ENCODE measurements at places on chromosomes 7 and 10.

GRCh38 chr7:29953726-29954347, 35.8 kb downstream of the SCRN1 start:
- no peak for DNase-seq

DNA sequence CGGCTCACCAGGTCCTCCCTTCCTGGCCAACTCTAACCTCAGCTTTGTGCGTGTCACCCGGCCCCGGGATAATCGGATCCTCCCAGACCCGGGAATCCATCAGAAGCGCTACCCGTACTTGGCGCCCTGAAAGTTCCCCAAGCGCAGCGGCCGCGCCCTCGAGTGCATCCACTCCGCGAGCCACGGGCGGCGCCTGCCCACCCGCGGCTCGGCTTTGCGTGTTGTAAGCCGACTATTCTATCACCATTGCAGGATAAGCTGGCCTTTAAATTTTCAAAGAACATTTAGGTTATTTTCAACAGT, 35.7 kb upstream of the EBLN1 start:
- no peak for DNase-seq

- DNase-seq, result peak; percentile 28
These were observed 1.0 kb downstream of the SEPHS1 start for GRCh38 chr10:13347043-13347499.

GRCh38 chr7:142130267-142130666, 18.7 kb downstream of the MGAM2 start:
- DNase-seq, result no peak

DNA sequence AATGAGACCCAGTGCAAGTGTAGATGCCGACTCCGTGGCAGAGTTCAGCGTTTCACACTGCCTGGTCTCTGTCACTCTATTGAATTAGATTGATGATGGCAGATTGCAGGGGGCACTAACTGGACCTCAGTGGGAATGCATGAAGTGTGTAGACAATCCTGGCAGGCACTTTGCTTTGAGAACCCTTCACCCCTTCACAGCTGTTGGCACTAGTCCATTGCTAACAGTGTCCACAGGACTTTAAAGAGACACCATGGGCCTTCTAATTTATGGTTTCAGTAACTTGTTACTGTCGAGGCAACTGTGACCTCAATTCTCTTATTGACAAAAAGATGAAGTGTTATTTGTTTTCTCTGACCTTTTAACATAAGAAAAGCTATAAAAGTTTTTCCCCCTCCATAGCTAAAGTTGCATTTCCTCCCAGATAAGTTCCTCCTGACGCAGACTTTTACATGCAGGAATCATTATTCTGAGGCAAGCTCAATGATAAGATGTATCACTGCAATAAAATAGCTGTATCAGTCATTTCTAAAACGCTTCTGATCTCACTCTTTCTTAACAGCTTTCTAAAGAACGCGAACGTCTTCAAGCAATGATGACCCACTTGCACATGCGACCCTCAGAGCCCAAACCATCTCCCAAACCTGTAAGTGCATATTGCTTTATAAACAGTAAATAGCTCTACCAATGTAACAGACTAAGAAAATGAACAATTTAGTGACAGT, 238.9 kb downstream of the FOXP2 start:
- DNase-seq, result no peak

DNA sequence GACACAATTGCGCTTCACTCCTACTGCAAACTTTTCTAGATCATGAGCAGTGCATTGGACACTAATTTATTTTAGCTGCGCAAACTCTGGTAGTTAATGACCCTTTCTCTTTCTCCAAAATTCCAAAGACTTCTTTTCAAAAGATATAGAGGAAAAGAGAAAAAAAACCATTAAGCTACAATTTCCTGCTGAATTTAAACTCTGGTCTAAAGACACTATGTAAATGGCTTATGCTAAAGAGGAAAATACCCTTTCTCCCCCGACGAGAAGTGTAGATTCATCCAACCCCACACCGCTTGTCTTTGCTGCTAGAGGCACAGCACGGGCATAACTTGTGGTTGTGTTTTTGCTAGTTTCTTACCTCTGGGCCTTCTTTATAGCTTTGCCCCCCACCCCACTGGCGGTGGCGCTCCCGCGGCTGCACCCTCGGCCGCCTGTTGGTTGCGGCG, 84.1 kb downstream of the SNX10 start:
- DNase-seq, result no peak

- DNase-seq, result no peak
These were observed 407.9 kb upstream of the NPVF start for GRCh38 chr7:25636168-25636567.

GRCh38 chr10:30026080-30026479, 33.3 kb downstream of the JCAD start:
- no peak for DNase-seq

Data from pancreas (tissue), 10 donors.